ENCODE measurements at places on chromosomes 12 and 14.

GRCh38 chr14:78143489-78144145, 26.6 kb upstream of the NRXN3 start:
- DNase-seq: no peak

GRCh38 chr12:52364061-52364460, 3.2 kb downstream of the KRT85 start:
- no peak for DNase-seq

DNA sequence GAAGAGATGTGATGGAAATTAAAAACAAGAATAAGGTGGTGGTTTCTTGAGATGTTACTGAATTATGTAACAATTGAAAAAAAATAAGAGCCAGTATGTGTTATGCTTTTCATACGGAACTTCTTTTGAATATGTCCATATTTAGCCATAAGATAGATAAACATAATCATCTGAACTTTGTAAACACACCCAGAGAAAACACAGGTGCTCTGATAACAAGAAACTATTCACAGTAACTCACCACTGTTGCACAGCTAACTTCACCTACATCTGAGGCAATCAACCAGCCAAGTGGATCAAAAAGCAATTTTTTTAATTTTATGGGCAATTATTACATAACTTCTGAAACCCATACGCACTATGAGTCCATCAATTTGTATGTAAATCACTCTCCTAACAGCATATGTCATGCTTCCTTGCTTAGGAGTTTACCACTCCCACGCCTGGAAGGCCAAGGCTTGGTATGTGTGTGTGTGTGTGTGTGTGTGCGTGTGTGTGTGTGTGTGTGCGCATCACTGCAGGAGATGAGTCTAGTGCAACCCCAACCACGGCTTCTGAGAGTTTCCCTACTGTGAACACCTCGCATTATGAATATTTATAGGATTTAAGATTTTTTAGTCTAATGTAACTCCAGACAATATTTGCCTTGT, 443.4 kb downstream of the BCAT1 start:
- no peak for DNase-seq

GRCh38 chr12:124386661-124387527, 92.0 kb downstream of the RFLNA start:
- no peak for DNase-seq

DNA sequence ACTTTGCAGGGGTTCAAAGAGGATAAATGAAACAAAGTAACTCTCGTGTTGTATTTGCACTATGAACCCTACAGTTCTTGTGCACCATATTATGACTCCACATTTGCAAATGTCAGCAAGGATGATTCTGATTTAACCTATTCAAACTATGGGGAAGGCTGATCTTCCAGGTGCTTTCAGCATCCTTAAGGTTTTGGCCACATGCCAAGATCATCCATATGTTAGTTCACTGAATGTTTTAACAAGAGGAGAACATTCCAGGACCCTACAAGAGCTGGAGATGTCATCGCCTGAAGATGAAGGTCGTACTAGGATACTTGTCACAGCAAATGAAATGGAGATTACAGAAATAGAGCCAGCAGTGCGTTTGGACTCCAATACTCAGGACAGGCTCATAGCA, 114.2 kb downstream of the DHRS2 start:
- no peak for DNase-seq

DNA sequence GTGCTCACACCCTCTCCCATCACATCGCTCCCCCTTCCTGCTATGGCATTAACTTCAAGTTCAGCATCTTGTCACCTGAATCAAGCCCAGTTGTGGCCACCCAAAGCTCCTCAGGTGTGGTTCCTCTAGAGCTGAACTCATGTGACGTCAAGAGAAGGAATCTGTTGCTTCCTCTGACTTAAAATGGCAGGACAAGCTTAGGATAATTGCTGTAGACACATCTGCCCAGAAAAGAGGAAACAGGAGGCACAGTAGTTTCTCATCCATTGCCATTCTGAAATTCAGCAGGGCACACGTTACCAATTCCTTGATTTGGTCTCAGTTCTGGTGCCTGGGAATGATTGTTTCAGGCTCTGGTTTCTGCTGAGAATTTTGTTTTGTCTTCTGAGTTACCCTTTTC, 52.1 kb downstream of the RCOR1 start:
- no peak for DNase-seq

GRCh38 chr12:51330186-51330585, 6.2 kb upstream of the BIN2 start:
- no peak for DNase-seq

GRCh38 chr14:99655521-99655920, 10.6 kb downstream of the HHIPL1 start:
- no peak for DNase-seq

DNA sequence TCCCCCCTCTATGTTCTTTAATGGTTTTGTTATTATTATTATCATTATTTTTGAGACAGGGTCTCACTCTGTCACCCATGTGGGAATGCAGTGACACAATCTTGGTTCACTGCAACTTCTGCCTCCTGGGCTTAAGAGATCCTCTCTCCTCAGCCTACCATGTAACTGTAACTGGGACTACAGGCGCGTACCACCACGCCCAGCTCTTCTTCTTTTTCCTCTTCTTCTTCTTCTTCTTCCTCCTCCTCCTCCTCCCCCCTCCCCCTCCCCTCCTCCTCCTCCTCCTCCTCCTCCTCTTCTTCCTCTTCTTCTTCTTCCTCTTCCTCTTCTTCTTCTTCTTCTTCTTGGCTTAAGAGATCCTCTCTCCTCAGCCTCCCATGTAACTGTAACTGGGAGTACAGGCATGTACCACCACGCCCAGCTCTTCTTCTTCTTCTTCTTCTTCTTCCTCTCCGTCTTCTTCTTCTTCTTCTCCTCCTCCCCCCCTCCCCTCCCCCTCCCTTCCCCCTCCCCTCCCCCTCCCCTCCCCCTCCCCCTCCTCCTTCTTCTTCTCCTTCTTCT, 5.4 kb upstream of the KRT7 start:
- DNase-seq: no peak

DNA sequence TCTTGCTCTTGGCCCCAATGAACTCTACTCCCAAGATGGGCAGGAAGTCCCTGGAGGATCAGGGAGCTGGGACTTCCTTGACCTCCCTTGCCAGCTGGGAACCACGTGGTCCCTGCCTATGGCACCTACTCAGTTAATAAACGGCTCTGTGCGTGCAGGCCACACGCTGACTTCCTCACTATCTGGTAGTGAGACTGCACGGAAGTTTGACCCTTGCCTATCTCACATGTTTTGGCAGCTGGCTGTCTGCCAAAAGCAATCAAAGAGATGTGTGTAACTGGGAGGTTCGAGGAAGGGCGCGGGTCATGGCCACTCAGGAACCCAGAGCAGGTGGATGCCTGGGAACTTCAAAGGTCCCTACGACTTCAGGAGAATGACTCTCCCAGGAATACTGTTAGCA, 57.9 kb downstream of the RFLNA start:
- DNase-seq: peak; percentile 50

DNA sequence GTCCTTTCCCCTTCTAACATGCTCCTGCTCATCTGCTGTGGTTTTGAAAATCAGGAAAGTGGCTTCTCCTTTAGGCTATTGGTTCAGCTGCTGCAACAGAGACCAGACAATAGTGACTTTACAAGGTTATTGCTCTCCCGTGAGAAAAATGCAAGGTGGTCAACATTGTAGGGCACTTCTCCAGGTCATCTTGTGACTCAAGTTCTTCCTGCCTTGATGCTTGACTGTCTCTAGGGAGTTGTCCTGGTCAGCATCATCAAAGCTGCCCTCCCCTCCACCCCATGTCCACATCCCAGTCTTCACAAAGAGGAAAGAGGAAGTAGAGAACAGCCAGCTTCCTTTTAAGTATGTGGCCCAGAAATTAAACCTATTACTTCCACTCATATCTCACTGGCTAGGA, 3.9 kb upstream of the TMEM63C start:
- DNase-seq: no peak

DNA sequence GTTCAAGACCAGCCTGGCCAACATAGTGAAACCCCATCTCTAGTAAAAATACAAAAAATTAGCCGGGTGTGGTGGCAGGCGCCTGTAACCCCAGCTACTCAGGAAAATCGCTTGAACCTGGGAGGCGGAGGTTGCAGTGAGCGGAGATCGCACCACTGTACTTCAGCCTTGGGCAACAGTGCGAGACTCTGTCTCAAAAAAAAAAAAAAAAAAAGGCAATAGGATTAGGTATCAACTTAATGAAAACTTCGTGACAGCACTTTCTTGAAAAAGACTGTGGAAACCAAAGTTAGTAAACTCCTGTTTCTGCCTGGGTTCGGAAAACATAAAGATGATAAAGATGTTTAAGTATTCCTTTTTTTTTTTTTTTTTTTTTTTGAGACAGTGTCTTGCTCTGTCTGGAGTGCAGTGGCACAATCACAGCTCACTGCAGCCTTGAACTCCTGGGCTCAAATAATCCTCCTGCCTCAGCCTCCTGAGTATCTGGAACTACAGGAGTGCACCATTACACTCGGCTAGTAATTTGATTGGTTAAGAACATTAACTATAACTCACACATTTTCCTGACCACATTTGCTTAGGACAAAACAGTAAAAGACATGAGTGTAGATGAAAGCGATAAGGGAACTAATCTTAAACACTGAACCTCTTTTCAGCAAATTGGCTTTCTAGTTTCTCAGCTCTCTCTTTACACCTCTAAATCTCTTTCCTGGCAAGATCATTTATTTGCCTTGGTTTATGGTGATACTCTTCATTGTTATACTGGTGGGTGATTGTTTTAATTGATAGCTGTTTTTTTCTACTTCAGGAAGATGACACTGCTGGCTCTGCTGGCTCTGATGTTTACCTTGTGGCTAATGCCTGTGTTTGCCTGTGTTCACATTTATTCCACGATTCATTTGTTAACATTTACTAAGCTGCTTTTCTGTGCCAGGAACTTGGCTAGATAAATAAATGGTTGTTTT, 15.8 kb downstream of the HIF1A start:
- no peak for DNase-seq

DNA sequence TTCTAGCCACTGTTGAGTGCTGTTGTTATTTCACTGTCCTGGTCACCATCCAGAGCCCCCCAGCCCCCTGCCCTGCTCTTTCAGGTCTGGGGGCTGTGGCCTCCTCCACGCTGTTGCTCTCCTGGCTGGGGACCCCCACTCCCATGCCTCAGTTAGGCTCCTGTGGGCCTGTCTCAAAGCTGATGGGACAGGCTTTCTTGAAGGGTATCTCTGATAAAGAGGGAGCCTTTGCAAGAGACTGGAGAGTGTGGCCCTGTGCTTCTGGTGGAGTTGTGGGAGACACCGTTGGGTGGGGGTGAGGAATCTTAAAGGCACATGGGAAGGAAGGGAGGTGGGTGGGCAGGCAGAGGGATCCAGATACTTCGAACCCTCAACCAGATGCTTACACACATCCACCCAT, 12.2 kb upstream of the KRT86 start:
- DNase-seq: no peak

DNA sequence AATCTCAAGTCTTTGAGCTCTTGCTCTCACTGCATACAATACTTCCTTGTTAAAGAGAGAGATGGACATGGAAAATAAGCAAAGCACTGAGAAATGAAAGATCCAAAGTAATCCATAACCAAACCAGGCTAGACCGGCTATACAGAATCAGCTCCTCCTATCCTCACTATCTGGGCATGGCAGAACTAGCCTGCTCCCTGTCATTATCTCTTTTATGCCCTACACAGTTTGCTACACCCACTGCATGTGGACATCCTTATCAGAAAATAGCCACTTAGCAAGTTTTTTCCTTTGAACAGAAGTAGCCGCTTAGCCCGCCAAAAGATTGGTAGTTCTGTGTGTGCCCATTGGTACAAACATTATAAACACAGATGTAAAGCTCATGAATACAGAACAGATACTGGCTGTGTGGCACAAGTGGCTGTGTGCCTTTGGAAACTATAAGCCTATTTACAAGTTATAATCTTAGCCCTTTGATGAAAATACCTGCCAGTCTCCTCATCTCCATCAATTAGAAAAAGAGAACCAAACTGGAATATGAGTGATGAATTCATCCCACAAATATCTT, 34.7 kb downstream of the SPTB start:
- no peak for DNase-seq

- DNase-seq: no peak
These were observed 23.0 kb downstream of the GLT8D2 start for GRCh38 chr12:104026841-104027599.

DNA sequence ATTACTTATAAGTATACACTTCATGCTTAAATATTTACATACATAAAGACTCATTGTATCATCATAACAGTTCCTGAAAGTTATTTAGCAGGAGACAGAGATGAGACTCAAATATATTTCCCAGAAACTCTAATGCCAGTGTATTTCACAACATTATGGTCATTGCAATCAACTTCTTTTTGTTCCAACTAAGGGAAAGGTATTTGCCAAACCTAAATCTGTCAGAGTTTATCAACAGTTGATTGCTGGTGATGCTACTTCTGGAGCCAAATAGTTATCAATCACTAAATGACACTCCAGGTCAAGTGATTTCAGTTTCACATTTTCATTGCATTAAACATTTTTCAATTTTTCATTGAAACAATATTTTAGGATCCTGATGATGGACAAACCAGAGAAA, 72.1 kb upstream of the AVPR1A start:
- DNase-seq: no peak

GRCh38 chr12:105567061-105567460, 236.6 kb downstream of the C12orf75 start:
- no peak for DNase-seq

- DNase-seq: no peak
These were observed 1.7 kb upstream of the NKX2-1 start for GRCh38 chr14:36521598-36522345.

DNA sequence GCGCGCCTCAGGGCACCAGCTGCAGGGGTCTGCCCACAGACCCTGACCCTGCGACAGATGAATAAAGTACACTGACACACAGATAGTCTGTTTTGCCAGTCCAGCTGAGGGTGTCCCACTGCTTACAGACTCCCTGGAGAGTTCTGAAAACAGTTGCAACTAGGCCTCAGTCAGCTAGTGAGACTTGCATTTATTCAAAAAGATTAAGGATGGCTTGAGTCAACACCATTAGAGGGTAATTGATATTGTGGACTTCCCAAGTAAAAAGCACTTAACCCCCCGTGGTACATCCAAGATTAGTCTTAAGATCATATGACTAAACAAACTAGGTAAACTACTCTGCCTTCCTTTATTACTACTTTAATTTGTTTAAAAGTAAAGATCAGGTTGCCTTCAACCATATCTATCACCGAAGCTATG, 11.1 kb upstream of the PSEN1 start:
- DNase-seq: no peak

GRCh38 chr12:28156362-28156761, 33.9 kb upstream of the CCDC91 start:
- DNase-seq: no peak

- DNase-seq: no peak
These were observed 374.8 kb downstream of the RMST start for GRCh38 chr12:97837401-97837800.

- no peak for DNase-seq
These were observed 21.4 kb upstream of the TMTC2 start for GRCh38 chr12:82665142-82665923.

- DNase-seq: no peak
These were observed 370.5 kb downstream of the DIO2 start for GRCh38 chr14:79840831-79841230.

GRCh38 chr12:2356601-2357125, 303.9 kb downstream of the CACNA1C start:
- DNase-seq: no peak
